ENCODE measurements at places on chromosomes 13 and 19.

DNA sequence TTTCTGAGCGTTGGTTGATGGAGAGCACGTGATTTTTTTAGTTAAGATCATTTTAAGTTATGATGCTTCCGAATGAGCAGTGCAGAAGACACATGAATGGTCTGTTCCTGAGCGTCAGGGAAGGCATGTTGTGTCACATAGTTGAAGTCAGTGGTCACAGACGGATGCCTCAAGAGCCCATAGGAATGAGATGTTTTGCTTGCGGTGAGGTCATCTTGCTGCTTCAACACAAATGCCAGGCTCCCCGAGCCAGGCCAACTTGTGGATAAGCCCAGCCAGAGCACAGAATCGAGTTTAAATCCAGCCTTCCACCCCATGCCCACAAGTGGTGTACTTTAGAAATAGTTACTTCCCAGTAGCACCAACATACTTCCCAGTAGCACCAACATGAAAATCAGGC, 5.4 kb downstream of the UPF3A start:
- no peak for DNase-seq

GRCh38 chr13:32309312-32310133, 5.6 kb downstream of the ZAR1L start:
- no peak for DNase-seq

DNA sequence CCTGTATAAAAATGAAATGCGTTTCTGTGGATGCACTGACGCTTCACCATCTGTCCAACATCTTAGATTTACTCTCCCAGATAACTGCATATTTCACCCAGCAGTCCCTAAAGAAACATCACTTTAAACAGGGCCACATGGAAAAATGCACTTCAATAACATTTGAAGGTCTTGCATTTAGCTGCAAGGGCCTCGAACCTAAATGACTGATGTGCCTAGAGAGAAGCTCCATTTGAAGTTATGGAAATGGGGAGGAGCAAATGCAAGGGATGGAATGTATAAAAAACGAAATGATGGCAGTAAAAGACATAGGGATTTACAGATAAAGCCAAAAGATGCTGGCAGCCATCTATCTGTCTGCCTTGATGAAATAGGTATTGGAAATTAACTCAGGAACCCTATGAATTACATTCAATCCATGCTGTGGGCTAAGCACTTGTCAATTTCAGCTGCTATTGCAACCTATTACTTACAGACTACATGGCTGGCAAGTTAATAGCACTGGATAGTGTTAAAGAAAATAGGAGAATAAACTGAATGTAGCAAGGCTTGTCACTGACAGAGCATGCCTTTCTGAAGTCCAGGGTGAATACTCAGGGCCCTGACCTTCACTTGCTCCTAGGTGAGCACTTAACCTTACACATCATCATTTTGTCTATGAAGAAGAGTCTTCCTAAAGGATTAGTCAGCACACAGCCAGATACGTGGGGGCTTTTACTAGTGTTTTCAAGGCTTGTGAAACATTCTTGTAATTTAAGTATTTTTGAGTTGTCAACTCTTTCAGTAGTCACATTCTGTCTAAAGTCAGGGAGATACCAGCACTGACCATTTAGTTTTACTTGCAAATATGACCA, 963.4 kb downstream of the PCDH17 start:
- DNase-seq = no peak

DNA sequence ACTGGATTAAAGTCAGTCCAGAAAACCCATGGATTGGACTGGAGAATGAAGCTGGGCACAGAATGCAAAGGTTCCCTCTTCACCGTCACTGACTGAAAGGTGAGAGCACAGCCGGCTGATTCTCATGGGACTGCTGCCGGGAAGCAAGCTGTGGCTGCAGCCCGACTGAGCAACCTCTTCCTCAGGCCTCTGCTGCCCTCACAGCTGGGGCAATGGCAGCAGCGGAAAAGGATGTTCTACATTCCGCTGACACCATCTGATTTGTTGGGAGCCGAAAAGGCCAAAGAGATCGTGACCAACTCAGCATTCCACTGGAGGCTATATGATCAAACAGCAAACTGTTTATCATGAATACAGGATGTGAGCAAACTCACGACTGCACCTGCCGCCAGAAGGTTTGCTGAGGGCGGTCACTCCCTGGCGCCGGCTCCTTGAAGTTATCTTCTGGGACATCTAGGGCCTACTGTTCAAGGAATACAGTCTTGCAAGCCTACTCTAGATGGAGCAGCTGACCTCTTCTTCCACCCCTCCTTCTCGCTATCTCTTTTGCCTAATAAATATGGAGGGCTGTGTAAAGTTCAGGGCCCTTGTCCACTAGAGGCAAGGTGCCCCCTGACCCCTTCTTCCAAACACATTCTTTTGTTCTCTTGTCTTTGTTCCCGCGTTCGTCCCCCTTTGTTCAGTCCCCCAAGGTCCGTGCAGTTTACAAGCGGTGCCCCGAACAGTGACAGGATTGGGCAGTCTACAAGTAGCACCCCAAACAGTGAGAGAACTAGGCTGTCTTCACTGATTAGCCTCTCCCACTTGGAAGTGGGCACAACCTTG, 19.6 kb upstream of the SIGLEC6 start:
- no peak for DNase-seq

- DNase-seq = no peak
These were observed 15.8 kb downstream of the LCP1 start for GRCh38 chr13:46166224-46166584.

- DNase-seq = no peak
These were observed 149.8 kb downstream of the URI1 start for GRCh38 chr19:30091856-30092255.

GRCh38 chr19:49489601-49490167, 2.3 kb downstream of the RPL13A start:
- DNase-seq = no peak

GRCh38 chr13:35838356-35838755, 292.8 kb downstream of the DCLK1 start:
- DNase-seq = no peak

DNA sequence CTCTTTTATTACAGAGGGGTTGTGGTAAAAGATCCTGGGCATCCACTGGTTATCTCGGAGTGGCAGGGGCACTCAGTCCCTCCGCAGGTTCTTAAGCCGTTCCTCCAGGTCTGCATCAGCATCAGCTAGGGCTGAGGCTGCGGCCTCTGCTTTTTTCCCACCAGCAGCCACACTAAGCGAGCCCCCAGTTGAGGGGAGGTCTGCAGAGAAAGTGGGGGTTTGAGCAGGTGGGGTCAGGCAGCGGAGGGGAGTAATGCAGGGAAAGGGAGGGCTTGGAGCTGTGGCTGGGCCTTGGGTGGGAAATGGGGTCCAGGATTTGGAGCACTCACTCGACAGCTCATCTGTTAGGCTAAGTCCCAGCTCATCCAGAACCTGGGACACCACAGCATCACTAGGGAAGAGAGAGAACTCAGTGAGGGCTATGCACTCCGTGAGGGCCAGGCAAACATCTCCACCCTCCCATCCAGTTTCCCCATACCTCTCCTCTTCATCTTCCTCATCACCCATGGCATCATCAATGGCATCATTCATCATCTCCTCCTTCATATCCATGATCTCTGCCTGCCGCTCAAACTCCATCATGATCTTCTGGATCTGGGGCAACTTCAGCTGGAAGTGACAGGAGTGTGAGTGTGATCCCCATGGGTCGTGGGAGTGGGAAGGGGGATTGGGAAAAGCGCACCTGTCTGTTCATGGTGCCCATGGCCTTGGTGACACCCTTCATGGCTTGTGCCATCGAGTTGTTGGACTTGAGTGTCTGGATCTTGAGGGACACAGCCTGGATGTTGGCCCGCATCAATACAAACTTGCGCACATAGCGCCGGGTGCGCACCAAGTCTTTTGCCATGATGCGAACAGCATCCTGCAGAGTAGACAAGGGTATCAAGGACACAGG, 3.1 kb downstream of the CHMP2A start:
- no peak for DNase-seq

GRCh38 chr13:94176561-94176960, 302.9 kb downstream of the DCT start:
- DNase-seq = no peak

DNA sequence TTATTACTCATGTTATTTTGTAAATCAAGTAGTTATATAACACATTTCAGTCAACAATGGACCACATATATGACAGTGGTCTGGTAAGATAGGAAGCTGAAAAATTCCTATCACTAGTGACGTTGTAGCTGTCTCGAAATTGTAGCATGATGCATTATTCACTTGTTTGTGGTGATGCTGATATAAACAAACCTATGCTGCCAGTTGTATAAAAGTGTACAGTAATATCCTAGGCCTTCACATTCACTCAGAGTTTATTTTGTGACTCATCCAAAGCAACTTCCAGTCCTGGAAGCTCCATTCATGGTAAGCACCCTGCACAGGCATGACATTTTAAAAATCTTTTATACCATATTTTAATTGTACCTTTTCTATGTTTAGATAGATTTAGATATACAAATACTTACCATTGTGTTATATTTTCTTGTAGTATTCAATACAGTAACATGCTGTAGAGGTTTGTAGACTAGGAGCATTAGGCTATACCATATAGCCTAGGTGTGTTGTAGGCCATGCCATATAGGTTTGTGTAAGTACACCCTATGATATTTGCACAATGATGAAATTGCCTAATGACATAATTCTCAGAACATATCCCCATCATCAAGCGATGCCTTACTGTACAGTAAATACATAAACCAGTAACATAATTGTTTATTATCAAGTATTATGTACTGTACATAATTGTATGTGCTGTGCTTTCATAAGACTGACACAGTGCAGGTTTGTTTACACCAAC, 49.3 kb downstream of the IFT88 start:
- DNase-seq = no peak

DNA sequence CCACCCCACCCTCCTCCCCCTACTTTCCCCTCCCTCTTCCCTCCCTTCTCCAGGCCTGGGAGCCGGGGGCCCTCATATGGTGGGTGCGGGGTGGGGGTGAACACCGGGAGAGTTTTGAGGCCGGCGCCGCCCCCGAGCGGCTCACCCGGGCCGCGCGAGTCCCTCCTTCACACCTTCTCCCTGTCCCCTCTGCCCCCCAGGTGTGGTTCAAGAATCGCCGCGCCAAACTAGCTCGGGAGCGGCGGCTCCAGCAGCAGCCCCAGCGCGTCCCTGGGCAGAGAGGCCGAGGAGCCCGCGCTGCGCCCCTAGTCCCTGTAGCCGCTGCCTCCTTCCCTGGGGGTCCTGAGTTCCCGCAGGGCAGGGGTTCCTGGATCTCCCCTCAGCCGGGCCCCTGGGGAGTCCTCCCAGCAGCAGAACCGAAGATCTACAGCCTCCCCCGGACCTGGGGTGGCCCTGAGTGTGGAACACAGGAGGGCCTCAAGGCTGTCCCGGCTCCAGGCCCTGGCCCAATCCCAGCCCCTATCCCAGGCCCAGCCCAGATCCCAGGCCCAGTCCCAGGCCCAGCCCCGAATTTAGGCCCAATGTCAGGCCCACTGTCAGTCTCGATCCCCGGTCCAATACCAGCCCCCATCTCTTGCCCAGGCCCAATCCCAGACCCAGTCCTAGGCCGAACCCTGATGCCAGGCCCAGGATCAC, 1.7 kb downstream of the TPRX2 start:
- no peak for DNase-seq
